ENCODE measurements at places on chromosomes 1 and 21. TPM values are rescaled to one million over a fixed set of nuclear protein-coding genes. Genes with fewer than 3 reads are reported as not detected.

The HRNR gene
- total RNA-seq: not detected

The CGN gene
- 1.3 TPM for total RNA-seq

The FCRL6 gene
- total RNA-seq: not detected

The FCGR3A gene
- not detected for total RNA-seq

The FBXO42 gene
- 10.1 TPM for total RNA-seq

The FYB2 gene
- not detected for total RNA-seq

The HSD3B2 gene
- total RNA-seq: not detected

The LRRN2 gene
- 16.6 TPM for total RNA-seq

The NES gene
- total RNA-seq: 1.8 TPM

The TMOD4 gene
- 0.30 TPM for total RNA-seq

The HCRTR1 gene
- not detected for total RNA-seq

The CCDC24 gene
- 6.7 TPM for total RNA-seq

The PGLYRP4 gene
- total RNA-seq: not detected

The IL23R gene
- not detected for total RNA-seq

The MASP2 gene
- total RNA-seq: 0.07 TPM

The AGT gene
- 0.14 TPM for total RNA-seq

The CASQ1 gene
- not detected for total RNA-seq

The WDR64 gene
- not detected for total RNA-seq

The SPRR2E gene
- total RNA-seq: not detected

The DTL gene
- total RNA-seq: 23.2 TPM

The ACTL8 gene
- total RNA-seq: 1.9 TPM

The GPX7 gene
- not detected for total RNA-seq

The NPHS2 gene
- not detected for total RNA-seq

The NBPF8 gene
- total RNA-seq: 4.7 TPM

The KRTAP19-7 gene
- not detected for total RNA-seq

The LCE2B gene
- total RNA-seq: not detected

The SYDE2 gene
- total RNA-seq: 1.0 TPM

The GJA4 gene
- not detected for total RNA-seq

The INSRR gene
- total RNA-seq: not detected

The ELF3 gene
- total RNA-seq: 265 TPM

The CYP4B1 gene
- not detected for total RNA-seq

The SLC45A1 gene
- 2.9 TPM for total RNA-seq

The CCDC27 gene
- not detected for total RNA-seq

The JAK1 gene
- total RNA-seq: 134 TPM

The CFH gene
- 4.1 TPM for total RNA-seq

The OR2T8 gene
- not detected for total RNA-seq

The NBPF6 gene
- not detected for total RNA-seq

The FRRS1 gene
- total RNA-seq: 2.2 TPM

The HES3 gene
- not detected for total RNA-seq

The ATP1A4 gene
- not detected for total RNA-seq

The PALMD gene
- total RNA-seq: 0.57 TPM

The SPRR2G gene
- total RNA-seq: not detected

The FABP3 gene
- total RNA-seq: not detected

The S100A7A gene
- not detected for total RNA-seq

The TGFBR3 gene
- 3.9 TPM for total RNA-seq

The CACNA1S gene
- 0.01 TPM for total RNA-seq

The SH2D5 gene
- 19.2 TPM for total RNA-seq

The KDF1 gene
- not detected for total RNA-seq

The OR2L8 gene
- not detected for total RNA-seq

The LCK gene
- 0.07 TPM for total RNA-seq

The IVL gene
- 0.07 TPM for total RNA-seq

The CR1L gene
- not detected for total RNA-seq

The DNASE2B gene
- not detected for total RNA-seq
